HFF-Myc (cell line): ENCODE measurements at places on chromosomes 7 and 10.

DNA sequence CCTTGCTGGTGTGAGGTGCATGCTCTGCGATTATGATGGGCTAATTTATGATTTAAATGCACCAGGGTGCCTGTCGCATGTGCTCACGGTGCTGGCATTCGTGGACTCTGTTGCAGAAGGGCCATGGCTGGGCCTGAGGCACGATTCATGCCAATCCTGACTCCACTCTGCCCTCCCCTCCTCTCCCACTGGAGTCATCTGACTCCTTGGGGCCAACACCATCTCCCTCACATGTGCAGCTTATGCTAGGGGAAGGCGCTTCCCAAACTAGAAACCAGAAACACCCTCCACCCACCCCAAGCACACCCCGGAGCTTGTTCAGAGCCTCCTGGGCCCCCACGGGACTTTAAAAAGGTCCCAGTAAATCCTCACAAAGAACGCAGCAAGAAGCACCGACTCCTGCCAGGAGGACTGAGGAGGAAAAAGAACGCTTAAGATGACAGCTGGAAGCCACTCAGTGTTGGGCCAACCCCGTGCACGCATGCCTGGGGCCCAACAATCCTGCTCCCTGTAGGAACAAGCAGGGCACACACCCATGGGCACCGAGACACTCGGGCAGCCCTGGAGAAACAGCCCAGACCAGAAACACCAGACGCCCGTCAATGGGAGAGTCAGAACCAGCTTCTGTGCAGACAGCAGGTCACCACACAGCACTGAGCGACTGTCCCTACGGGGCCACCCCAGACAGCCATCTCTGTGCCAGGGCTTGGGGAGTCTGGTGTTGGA lies 14.1 kb downstream of the BRI3 start:
- no peak for DNase-seq

GRCh38 chr7:90772410-90772809 lies 176.3 kb downstream of the CDK14 start:
- no peak for DNase-seq

DNA sequence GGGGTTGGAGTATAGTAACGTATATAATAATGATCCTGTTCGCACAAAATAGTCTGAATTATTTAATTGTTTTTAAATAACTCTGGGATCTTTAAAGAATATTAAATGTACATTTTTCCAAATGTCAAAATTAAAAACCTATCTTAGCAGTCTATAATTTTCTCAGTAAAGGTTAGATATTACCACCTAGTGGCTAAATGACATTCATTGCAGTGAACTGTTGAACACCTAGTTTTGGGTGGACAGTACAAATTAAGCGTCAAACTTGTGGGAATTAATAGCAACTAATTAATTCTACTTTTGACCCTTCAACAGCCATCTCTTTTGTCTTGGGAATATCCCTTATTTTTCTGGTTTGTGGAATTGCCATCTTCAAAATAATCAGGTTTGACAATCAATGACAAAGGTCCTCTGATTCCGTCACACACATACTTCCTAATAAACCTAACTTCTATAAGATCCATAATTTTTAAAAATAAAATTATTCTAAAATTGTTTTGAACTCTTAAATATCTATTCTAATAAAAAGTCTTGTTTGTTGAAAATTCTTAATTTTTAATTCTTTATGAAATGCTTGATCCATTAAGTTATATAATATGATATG lies 165.7 kb downstream of the SEMA3D start:
- DNase-seq, result no peak

DNA sequence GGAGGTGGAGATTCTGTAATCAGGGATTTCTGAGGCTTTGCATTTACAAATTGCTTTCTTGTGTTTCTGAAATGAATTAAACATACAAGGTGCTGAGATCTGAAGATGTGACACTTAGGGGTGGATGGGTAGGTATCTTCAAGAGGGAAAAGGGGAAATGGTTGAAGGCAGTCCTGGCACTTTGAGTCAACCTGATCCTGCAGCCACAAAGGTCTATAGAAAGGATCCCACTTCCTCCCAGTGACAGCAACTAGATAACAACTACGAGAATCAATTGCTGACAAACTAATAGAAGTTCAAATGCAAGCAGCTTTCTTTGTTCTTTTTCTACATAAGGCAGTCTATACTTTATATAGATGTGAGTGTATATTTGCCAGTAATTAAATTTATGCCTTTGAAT lies 553.3 kb downstream of the MDFIC start:
- no peak for DNase-seq

GRCh38 chr10:13518076-13518692 lies 10.6 kb downstream of the BEND7 start:
- no peak for DNase-seq
